ENCODE measurements at places on chromosomes 6 and 20.
A peak's percentile ranks its signal among the peaks of the same experiment; 100 is the strongest.

DNA sequence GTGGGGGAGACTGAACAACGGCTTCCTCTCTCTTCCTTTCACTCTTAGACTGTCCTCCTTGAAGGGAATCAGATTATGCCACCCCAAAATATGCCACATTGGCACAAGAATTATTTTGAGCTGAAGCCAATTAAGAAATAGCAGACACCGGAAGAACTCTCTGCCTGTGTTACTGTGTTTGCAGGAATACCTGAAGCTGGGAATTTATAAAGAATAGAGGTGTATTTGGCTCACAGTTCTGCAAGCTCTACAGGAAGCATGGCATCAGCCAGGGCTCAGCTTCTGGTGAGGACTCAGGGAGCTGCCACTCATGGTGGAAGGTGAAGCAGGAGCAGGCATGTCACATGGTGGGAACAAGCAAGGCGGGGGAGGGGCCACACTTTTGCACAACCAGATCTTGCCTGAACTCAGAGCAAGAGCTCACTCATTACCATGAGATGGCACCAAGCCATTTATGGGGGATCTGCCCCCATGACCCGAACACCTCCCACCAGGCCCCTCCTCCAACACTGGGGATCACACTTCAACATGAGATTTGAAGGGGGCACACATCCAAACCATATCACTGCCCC lies 46.0 kb downstream of the PCNA start:
- no peak for DNase-seq

- no peak for DNase-seq
These were observed 30.2 kb upstream of the AAR2 start for GRCh38 chr20:36206068-36206467.

GRCh38 chr20:10314198-10314597 lies 95.6 kb downstream of the SNAP25 start:
- DNase-seq = no peak

- no peak for DNase-seq
These were observed 219.8 kb upstream of the STXBP5 start for GRCh38 chr6:146984251-146984924.

- DNase-seq = no peak
These were observed 93.6 kb upstream of the CNKSR3 start for GRCh38 chr6:154604119-154604518.

- DNase-seq = no peak
These were observed 36.4 kb upstream of the ENPP5 start for GRCh38 chr6:46207174-46207573.

DNA sequence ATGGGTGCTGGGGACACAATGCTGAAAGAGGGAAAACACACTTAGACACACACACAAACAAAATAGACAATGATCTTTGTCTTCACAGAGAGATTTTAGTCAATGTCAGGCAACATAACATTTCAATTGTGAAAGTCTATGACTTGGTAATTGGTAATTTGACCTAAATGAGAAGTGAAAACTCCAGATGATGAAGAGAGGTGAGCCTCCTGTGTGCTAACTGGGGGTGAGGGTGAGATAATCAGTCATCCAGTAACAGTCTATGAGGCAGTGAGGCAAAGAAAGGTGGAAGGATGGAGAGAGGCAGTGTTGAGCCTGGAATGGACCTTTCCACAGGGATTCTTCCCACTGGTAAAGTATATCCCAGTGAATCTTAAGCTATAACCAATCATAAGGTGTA lies 744.2 kb downstream of the MAFB start:
- no peak for DNase-seq

DNA sequence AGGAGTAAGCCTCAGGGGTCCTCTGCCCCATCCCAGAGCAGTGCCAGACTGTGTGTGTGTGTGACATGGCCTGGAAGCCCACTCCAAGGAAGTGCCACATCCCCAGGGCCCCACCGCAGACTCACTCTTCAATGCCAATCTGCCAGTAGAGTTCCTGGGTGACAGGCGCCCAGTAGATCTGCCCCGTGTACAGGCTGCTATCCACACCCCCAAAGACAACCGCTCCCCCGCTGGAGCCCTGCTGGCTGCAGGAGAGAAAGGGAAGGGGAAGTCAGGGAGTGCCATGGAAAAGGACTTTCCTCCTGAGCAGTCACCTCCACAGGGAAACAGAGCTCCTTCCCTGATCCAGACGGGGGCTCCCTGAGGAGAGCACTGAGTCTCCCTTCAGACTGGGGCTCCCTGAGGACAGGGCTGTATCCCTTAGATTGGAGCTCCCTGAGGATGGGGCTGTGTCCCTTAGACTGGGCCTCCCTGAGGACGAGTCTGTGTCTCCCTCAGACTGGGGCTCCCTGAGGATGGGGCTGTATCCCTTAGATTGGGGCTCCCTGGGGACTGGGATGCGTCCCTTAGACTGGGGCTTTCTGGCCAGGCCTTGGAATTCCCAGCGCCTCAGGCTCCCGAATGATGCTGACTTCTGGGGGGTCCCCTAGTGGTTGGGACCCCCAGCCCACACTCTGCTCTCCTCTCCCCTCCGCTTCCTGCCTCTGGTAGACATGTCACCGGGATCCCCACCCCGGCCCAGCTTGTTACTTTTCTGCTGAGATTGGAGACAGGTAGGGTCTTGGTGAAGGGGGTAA lies 5.2 kb upstream of the TFEB start:
- no peak for DNase-seq

GRCh38 chr6:140183881-140184280 lies 809.4 kb upstream of the CITED2 start:
- peak; percentile 76 for DNase-seq

DNA sequence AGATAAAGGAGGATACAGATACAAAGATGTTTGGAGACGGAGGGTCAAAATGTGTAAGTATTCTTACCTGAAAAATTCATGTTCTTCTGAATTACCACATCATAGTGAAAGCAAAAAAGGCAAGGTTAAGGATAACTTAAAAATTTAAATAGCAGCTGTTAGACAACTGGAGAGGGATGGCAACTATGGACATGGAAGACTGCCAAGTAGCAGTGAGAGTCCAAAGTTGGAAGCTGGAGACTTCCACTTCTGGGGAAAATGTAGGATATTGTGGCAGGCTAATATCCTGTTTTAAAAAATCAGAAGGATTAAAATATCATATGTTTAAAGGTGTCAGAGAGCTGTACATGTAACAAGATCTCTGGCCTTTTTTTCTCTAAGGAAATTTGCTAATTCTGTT lies 29.8 kb downstream of the SYCP2 start:
- DNase-seq = no peak

GRCh38 chr20:1898482-1899240 lies 3.5 kb downstream of the SIRPA start:
- no peak for DNase-seq

GRCh38 chr20:49560186-49560585 lies 7.8 kb downstream of the PTGIS start:
- no peak for DNase-seq

DNA sequence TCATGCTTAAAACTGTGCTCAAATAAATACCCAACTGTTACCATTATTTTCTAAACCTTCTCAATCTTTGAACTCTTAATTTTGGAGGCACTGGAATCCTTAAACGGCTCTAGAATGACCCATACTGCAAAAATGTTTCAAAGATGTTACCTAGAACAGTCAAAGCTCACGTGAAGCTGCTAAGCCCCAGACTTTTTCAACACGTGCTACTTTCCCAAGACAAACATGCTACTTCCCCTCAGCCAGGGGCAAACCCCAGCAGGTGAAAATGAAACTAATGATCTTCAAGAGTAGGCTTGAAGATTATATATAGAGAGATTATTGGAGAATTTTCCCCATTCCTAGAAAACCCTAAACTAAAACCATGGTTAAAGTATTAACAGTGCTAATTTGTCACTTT lies 28.1 kb downstream of the HUS1B start:
- no peak for DNase-seq

DNA sequence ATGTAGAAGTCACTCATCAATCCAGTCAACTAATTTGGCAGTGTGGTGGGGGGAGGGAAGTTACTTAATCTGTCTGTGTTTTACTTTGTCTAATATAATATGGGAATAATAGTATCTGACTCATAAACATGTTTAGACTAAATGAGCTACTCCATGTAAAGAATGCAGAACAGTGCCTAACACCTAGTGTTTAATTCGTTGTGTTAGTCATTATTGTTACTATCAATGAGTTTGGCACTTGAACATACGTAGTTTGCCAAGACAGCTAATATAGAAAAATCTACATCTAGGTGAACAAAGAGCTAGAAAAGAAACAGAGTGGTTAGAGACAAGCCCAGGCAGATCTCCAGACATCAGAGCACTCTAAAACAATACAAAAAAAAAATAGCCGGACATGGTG lies 49.1 kb downstream of the IRAK1BP1 start:
- DNase-seq = no peak

DNA sequence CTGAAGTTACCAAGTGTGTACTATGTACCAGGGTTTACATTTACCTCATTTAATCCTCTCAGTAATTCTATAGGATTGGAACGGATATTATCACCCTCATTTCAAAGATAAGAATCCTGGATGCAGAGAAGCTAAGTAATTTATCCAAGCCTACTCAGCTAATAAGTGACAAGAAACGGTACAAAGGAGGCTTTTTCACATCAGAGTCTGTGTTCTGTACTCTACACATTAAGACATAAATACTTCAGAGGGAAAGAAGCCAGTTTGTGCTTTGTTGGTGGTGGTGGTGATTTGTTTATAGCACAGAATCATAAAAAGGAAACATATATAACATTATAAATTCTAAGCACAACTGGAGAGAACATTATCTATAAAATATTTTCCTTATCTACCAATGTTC lies 88.3 kb upstream of the HMGCLL1 start:
- DNase-seq = no peak

DNA sequence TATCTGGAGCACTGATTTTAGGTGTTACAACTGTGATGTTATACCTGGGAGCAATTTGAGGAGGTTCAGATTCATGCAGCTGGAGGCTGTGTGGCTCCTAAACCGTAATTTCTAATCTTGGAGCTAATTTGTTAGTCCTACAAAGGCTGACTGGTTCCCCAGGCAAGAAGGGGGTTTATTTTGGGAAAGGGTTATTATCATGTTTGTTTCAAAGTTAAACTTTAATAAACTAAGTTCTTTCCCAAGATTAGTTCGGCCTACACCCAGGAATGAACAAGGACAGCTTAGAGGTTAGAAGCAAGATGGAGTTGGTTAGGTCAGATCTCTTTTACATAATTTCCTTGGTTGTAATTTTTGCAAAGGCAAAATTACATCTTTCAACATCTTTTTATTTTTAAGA lies 135.8 kb downstream of the MYO6 start:
- DNase-seq = no peak

GRCh38 chr20:45308117-45308778 lies at the start of gene MATN4:
MATN4 (minus strand) TSS chr20:45308299; CDS start chr20:45305582, 2,717 bp downstream.
- no peak for DNase-seq

DNA sequence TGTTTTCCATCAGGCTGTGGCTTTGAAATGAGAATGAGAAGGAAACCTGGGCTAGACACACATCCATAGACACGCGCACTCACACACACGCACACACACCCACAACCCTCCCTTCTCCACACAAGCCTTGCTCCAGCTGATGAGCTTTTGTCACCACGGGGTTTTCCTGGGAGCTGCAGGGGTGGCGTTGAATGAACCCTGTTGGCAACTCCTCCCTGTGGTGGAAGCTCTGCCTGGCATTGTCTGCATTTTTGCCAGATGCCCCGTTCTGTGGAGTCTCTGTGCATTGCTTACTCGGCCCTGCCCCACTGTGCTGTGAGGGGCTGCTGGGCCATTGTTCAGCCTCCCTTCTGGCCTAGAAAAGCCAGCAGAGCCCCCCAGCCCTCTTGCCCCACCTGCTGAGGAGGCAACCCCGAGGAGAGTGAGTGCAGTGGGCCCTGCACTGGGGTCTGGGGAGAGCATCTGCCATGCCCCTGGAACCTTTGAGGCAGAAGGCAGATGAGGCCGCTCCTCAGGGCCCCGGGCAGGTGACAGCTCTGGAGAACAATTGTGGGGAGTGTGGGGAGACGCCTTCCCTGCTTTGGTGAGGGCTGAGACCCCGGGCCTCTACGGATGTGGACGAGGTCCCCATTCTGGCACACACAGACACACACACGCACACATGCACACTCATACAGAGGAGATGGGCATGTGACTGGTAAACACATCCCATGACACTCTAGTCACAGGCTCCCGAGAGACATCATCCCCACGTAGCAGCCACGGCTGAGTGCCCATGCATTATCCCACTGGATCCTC lies 9.9 kb downstream of the ADIG start:
- no peak for DNase-seq

DNA sequence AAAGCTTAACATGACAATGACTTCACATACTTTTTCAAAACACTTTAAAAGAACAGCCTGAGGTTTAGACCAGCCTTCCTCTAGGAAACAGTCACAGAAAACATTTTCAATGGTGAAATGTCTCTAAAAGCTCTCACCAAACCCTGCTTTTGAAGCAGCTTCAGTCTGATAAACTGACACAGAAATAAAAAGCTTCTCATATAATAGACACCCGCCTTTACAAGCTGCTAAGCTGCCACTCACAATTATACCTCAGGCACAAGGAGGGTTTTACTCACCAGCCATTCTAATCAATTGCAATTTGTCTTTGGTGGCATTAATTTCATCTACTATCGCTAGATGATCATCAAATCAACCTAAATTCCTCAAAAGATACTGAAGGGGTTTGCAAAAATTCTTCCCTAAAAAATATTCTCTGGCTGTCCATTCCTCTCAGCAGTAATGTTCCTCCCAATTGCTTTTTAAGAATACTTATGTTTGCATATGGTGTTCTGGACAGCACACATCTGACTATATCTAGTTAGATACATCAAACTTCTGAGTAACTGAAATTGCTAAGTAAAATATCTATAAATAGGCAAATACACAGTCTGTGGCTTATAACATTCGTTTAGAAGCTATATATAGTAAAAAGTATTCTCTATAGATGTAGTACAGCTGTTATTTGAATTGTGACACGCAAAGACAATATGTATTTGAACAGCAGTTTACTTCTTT lies 29.4 kb downstream of the KIF13A start:
- DNase-seq = no peak

GRCh38 chr6:126446248-126446647 lies 106.3 kb downstream of the CENPW start:
- no peak for DNase-seq

- DNase-seq = no peak
These were observed 492.0 kb upstream of the MMS22L start for GRCh38 chr6:97775012-97775411.

GRCh38 chr6:6332811-6333244 lies 12.4 kb upstream of the F13A1 start:
- DNase-seq = no peak

- DNase-seq = no peak
These were observed 74.0 kb upstream of the TOP1 start for GRCh38 chr20:40954521-40955165.

DNA sequence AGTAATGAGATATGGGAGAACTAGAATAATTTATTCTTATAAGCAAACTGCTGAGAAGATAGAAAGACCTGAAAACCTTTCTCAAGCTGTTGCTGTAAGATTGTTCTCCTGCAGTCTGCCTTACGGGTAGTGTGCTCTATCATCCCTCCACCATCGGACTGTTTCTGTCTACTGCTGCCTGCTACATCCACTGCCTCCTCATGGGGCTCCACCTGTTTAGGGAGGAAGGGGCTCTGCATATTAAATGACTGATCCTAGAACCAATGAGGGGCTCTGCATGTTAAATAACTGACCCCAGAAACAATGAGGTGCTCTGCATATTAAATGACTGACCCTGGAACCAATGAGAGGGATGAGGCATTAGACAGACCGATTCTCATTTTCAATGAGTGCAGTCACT lies 654.6 kb downstream of the KIF16B start:
- no peak for DNase-seq
